Activated gamma-delta T cell treated with anti-CD3 and anti-CD28 coated beads, Interleukin-2, amount 50 U/mL, for 16 hours (primary cell): ENCODE measurements at places on chromosomes 1 and 21.

DNA sequence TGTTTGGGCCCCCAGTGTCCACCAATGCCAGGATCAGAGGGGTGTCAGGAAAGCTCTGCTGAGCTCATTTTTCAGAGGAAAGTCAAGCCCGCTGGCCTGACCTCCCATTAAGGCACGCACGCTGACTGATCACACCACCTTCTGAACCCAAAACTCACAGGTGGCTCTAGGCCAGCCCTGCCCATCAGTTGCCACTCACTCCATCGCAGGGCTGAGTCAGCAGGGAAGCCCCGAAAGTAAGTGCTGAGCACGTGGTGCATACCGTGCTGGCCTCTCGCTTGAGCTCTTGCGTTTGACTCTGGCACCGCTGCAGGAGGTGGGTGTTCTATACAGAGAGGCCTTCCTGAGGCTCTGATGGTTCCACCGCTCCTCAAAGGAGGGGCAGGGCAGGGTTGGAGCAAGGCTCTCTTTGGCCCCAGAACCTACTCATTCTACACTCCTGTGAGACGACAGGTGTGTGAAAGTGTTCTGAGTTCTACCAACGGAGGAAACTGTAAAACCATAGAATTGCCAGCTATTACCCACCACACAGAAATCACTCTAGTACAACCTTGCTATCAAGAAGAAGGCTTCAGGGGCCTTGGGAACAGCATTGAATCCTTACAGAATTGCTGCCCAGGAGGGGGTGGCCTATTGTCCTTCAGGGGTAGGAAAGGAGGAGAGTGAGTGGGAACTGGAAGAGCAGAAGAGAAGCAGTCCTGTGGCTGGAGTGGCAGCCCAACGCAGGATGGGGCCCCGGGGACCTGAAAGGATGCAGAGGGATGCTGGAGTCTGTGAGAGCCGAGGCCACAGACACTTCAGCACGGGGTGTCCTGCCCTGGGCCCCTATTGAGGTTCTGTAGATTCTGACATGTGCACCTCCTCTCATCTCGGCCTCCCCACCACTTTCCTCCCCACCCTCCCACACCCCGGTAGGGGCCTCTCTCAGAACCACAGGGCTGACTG is 214.7 kb upstream of the EDN2 start:
- no peak for DNase-seq

DNA sequence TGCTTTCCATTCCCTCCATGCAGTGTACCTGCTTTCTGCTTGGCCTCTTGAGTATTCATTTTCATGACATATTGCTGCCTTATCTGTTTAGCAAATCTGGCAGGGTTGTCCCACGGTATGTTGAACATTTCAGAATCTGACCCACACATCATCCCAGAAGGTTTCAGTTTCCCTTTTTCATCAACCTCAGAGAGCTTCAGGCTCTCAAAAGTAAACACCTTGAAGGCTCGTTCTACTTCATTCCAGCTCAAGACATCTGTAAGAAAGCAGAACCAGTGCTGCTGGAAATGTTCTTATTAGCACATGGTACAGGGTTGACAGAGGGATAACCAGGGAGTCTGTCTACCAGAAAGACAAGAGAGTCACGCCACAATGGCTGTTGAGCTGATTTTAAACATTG is 103.6 kb downstream of the SPAG17 start:
- DNase-seq = no peak

- no peak for DNase-seq
Measured at GRCh38 chr1:115136106-115136505, 46.8 kb upstream of the TSPAN2 start.

DNA sequence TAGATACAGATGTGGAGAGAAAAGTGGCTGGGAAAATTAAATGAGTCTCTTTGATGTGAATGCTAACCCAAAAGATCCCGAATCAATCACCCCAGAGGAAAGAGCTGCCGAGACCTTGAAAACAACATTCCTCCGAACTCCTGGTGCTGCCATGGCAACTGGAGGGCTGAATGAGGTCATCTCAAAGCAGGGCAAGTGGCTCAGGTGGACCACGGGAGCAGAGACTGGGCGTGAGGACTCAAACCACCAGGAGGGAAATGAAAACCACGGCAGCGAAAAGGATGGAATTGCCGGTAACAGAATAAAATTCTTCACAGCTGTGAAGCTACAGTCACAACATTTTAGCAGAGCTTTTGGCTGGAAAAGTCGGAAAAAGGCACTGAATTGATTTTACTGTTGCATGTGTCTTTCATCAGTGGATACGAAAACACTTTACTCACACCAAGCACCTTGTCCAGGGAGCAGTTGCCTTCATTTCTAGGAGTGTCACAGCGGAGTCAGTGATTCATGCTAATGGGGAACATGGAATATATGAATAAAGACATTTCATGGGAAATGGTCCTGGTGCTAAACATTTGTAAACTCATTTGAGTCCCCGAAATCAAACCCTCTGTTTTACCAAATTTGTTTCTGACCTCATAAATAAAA is 23.2 kb upstream of the BECN2 start:
- DNase-seq = no peak

DNA sequence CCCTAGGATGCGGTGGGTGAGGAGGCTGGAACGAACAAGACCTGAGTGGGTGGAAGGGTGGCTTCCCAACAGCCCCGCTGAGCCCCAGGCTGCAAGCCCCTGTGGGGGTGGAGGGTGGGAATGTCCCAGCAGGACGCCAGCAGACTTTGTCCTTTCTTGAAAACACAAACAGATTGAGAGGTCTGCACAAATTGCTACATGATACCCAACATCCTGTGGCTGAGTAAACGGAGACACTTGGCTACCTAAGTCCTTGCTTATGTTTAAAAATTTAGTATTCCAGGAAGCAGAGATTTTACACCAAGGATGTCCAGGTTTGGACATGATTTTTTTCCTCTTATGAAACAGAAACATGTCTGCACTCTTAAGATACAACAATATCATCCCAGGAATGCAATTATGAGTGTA is 11.8 kb upstream of the F3 start:
- DNase-seq = no peak

DNA sequence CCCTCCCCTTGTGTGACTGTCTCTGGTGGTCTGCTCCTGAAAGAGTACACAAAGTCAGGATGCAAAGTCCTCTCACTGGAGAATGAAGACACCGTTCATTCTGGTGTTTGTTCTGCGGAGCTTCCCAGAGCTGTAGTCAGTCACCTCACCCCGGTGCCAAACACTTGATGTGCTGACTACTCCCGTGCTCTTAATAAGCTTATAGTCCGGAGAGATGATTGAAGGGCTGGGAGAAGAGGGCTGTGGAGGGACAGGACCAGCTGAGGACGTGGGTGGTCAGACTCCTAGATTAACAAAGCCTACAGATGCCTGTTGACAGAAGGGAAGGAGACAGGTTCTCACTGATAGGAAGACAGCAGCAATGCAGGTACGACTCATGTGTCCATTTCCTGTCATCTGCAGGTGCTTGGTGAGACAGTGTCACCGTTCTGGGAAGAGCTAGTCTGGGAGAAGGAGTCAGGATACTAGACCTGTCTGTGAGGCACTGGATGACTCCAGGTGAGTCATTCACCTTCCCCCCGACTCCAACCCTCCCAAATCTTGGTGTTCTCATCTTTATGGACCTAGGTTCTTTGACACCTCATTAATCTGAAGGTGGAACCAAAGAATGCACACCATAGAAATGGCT is 40.4 kb upstream of the LRRN2 start:
- no peak for DNase-seq

- DNase-seq = no peak
Measured at GRCh38 chr1:65214340-65215027, 66.5 kb downstream of the AK4 start.

- no peak for DNase-seq
Measured at GRCh38 chr1:217837691-217838090, 206.5 kb downstream of the SPATA17 start.

- no peak for DNase-seq
Measured at GRCh38 chr1:41493117-41493536, 8.6 kb upstream of the EDN2 start.

- no peak for DNase-seq
Measured at GRCh38 chr21:31768710-31769109, 36.8 kb upstream of the SCAF4 start.

GRCh38 chr21:15732290-15732995 is 2.7 kb downstream of the USP25 start:
- no peak for DNase-seq

DNA sequence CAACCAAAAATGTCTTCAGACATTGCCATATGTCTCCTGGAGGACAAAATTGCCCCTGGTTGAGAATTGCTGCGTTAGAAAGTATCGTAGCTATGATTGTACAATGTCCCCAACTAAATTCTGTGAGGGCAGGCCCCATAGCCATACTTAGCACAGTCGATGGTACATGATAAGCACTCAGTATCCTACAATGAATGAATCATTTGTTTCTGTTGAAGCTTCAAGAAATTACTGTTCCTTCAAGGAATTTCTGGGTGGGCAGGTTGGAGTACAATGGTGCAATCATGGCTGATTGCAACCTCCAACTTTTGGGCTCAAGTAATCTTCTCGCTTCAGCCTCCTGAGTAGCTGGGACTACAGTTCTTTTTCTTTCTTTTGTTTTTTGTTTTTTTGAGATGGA is 4.7 kb downstream of the CAP1 start:
- DNase-seq = no peak

DNA sequence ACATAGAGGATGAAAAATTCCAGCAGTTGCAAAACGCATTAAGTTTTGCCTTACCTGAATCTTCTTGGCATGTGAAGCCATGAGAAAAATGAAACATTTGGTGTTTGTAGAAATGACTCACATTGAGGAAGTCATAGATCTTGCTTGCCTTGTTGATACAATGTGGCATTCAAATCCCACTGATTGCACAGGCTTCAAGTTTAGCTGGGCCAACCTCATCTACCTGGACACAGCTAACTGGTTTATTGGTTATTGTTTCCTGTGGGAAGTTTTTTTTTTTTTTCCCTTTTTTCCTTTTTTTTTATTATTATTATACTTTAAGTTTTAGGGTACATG is 168.9 kb upstream of the C21orf91 start:
- no peak for DNase-seq
